Brain (organoid and tissue), 16 donors: ENCODE measurements at places on chromosomes 12 and 14.
A peak's percentile ranks its signal among the peaks of the same experiment; 100 is the strongest.

DNA sequence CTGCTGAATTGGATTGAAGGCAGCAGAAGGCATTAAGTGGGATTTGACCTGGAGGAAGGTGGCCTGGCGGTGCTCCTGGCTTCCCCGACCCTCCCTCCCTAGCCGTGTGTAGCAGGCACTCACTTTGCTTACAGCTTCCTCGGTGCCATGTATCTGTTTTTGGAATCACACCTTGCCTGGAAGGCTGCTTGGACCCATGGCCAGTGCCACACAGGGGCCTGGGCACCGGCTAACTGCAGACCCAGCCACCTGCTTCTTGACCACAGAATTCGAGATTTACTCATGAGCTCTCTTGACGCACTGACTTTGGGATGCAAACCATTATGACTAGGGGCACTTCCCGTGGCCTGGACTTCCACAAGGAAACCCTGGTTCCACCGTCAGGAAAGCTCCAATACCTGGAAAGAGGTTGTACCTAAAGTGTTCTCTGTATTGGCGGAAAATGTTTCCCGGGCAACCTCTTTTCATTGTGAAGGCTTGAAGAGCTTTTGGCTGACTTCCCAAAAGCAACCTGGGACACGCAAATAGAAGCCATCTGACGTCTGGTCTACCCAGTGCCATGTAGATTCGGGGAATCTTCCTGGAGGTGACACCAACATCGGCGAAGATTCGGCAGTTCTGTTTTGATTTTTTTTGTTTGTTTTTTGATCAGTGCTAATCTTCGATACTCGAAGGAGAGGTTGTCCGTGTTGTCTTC lies 125.6 kb upstream of the RTL1 start:
- peak; percentile 9 for DNase-seq

DNA sequence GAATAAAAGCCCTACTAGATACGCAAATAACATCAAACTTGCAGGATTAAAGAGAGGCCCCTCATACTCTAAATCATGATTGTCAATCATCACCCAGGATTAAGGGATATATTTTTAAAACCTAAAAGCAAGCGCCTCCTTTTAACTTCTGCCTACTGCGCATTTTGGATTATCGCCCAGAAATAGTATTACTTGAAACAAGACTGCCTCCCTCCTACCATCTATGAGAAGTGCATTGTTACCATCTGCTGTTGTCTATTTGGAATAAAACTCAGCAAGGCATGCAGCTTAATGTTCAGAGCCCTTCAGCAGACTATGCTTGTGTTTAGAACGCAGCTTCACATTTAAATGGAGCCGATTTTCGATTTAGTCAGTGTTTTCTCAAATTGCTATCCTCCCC lies 79.6 kb downstream of the EXOC5 start:
- DNase-seq, result peak; percentile 66

GRCh38 chr12:30977537-30978349 lies 51.2 kb downstream of the TSPAN11 start:
- DNase-seq, result no peak

- DNase-seq, result no peak
These were observed 49.2 kb downstream of the METTL25 start for GRCh38 chr12:82407481-82407880.

- DNase-seq, result no peak
These were observed 162.4 kb upstream of the FSCB start for GRCh38 chr14:44669496-44669895.

GRCh38 chr12:76450690-76451089 lies 102.5 kb upstream of the BBS10 start:
- DNase-seq, result no peak

- DNase-seq, result peak; percentile 46
These were observed 96.9 kb downstream of the FIGNL2 start for GRCh38 chr12:51751661-51752060.

DNA sequence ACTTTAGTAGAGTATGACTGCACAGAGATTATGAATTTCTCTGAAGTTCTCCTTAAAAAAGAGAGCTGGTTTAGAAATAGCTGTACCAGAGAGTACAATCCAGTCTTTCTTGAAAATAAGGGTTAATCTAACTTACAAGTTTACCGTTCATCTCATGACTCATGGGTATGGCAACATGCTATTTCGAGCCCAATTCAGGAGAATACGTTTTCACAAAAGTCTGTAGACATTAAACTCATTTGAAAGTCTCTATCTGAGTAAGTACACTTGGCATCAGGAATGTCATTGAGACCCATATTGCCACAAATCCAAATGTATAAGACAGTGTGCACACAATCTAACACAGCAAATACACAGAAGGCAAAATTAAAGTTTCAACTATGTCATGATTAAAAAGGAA lies 160.5 kb downstream of the PIK3C2G start:
- DNase-seq, result no peak

- no peak for DNase-seq
These were observed 13.9 kb downstream of the SLC25A29 start for GRCh38 chr14:100292301-100292775.

GRCh38 chr14:94632305-94632590 lies 20.1 kb downstream of the SERPINA3 start:
- DNase-seq, result no peak

GRCh38 chr14:94113490-94113889 lies 3.0 kb downstream of the IFI27 start:
- DNase-seq, result peak; percentile 37

DNA sequence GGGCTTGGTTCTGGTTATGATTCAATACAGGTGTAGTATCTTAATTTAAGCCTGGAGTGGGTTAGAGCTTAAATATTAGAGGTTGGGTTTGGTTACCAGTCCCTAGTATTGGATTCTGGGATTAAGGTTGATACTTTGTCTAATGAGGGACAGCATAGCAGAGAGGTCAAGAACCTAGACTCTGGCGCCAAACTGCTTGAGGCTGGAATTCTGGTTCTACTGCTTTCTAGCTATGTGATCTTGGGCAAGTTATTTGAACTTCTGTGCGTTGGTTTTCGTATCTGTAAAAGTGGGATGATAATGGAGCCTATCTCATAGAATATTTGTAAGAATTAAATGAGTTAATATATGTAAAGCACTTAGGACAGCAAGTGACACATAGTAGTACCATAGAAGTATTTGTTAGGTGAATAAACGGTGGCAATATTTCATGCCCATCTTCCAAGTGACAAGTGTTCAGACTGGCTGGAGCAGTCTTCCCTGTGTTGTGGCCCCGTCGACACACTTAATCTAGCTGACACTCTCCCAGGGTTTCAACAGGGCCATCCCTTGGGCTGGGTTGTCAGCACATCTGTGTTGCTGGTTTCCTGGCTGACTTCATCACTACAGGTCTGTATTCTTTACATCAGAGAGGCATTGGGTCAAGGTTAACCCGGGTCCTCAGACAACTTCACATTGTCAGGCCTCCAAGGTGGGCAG lies 3.0 kb downstream of the ENDOU start:
- no peak for DNase-seq

DNA sequence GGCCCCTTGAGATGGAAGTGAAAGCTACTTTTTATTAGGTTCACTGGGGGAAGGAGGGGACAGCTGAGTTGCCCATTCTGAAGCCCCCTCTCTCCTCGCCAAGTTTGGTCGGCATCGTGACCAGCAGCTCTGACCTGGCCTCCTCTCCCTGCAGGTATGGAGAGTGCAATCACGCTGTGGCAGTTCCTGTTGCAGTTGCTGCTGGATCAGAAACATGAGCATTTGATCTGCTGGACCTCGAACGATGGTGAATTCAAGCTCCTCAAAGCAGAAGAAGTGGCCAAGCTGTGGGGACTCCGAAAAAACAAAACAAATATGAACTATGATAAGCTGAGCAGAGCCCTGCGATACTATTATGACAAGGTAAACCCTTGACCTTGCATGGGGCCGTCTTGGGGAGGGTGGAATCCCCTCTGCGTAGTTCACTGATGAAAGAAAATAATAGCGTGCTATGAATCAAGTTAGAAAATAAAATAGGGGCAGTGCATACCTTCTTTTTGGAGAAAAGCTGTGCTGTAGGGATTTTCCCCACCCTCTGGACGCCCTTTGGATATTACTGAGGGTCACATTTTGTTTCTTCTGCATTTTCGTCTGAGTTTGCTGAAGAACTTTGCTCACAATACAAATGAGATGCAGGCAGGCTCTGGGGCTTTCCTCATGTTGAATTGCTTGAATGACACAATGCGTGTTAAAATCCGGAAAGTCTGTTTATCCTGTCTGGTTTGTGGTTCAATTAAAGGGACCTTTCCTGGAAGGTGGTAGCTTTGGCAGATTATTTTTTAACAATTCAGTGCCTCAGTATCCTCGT lies 29.4 kb downstream of the ELK3 start:
- DNase-seq, result peak; percentile 23

- DNase-seq, result no peak
These were observed 69.8 kb downstream of the OSBPL8 start for GRCh38 chr12:76489737-76490136.

GRCh38 chr12:79706156-79706555 lies 15.4 kb upstream of the PAWR start:
- DNase-seq, result no peak

DNA sequence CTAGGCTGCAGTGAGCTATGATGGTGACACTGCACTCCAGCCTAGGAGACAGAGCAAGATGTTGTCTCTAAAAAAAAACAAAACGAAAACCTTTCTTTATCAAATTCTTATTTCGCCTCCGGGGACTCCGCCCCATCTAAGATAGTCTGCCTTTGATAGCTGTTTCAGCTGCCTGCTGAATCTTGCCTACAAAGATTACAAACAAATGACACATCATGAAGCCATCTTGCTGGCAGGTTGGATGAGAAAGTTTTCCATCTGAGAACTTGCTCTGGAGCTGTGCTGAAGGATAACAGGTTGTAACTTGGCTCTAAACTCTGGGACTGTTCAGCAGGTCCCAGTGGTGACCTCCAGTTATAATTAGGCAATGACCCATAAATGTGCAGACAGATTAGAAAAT lies 41.8 kb upstream of the AEBP2 start:
- no peak for DNase-seq

- peak; percentile 67 for DNase-seq
These were observed 329.8 kb downstream of the PAWR start for GRCh38 chr12:79360936-79361335.

DNA sequence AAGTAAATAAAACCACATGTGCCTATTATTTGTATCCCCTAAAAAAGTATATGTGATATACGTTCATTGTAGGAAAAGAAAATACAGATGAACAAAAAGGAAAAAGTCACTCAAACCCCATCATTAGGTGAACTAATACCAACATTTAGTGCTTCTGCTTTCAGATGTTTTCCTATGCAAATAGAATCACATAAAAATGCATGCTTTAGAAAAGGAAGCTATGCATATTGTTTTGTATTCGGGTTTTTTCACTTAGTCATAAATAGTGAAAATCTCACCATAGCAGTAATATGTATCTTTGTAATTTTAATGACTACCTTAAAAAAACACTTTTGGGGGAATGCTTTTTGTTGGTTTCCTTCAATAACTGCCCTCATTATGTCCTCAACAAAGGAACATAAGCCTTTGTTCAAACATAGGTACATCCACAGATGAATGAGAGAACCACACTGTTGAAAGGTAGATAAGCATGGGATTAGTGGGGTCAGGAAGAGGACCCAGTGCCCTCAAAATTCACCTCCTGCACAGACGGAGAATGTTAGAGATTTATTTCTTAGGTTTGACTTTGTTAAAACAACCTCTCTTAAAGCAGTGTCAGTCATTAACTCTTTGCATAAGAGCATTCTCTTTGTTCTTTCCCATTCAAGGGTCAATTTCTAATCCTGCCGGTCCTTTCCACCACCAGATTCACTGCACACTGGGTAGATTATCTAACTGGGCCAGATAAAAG lies 6.5 kb downstream of the AMDHD1 start:
- DNase-seq, result no peak

GRCh38 chr12:99976762-99977161 lies 8.0 kb downstream of the ANKS1B start:
- no peak for DNase-seq
